ENCODE measurements at places on chromosomes 3 and 15. TPM values are rescaled to one million over a fixed set of nuclear protein-coding genes. Genes with fewer than 3 reads are reported as not detected.

The RAB43 gene
- total RNA-seq: 12.8 TPM

The MEX3B gene
- 0.31 TPM for total RNA-seq

The CFAP92 gene
- total RNA-seq: not detected

The C3orf33 gene
- total RNA-seq: 1.6 TPM

The SCAMP5 gene
- 0.44 TPM for total RNA-seq

The PPP1R14D gene
- not detected for total RNA-seq

The BLM gene
- 18.2 TPM for total RNA-seq

The SMCO1 gene
- total RNA-seq: not detected

DNA sequence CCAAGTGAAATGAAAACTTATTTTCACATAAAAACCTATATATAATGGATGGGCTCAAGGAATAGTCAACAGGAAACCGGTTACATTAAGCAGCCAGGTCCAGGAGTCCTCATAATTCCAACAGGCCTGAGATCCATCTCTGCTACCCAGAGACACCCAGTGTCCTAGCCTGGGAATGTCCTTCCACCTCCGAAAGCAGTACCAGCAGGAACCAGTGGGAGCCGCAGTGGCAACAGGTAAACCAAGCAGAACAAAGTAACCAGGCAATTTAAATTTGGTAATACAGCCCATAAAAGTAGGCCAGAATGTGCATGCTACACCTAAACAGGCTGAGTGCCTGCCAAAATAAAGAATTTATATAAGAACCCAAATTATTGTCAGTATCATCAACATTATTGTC lies 195.6 kb downstream of the ZBBX start:
- DNase-seq: no peak

DNA sequence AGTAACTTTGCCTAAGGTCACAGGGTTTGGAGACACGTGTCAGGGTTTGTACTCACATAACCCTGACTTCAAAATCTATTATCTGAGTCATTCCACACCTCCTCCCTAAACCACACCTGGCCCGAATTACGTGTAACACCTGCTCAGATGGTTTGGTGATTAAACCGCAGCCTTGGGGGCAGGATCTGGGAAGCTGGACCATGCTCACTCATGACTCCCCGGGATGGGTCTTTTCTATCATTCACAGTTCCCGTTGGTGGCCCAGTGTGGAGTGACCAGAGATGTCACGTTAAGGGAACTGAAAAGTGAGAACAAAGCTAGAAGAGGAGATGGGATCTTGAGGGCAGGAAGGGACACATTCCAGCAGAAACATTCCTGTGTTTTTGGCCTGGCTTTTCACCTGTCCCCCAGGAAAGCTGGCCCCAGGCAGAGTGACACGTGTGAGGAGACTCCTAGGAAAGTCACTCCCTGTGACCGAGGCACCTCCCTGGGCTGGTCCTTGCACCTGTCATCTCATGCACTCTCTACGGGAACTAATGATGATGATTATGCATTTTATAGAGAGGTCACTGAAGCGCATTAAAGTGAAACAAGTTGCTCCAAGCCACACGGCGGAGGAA lies 75.4 kb upstream of the POMGNT2 start:
- no peak for DNase-seq

- no peak for DNase-seq
Measured at GRCh38 chr3:136134091-136134490, 62.0 kb downstream of the MSL2 start.

DNA sequence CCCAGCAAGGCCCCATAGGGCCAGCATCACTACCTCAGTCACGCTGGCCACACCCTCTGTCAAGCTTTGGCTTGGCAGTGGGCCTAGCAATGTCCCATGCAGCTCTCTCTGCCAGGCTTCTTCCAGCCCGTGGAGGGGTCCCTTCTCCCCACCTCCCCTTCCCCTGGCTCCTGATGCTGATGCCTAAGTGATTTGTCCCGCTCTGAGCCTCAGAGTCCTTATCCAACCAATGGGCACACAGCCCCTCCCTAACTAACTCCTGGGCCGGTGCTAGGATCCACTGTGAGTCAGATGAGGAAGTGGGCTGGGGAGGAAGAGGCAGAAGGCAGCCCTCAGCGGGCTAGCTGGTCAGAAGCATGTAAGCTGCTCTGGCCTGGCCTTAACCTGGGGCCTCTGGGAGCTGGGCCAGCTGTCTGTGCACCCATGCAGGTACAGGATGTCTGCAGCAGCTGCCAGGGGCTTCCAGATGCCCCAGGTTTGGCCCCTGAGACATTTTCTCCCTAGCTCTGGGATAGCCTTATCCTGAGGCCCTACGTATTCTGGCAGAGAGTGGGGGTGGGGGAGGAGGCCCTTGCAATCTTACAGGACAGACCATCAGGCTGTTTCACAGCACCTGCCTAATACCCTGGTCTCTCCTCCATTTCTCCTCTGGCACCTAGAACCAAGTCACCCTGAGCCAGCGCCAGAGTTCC lies 740 bp upstream of the ZBTB47 start:
- DNase-seq: no peak

GRCh38 chr15:40737048-40737447 lies 18.0 kb downstream of the RMDN3 start:
- DNase-seq: no peak

GRCh38 chr15:31482122-31482922 lies 155.7 kb downstream of the KLF13 start:
- DNase-seq: no peak

- DNase-seq: no peak
Measured at GRCh38 chr3:66404197-66404596, 96.6 kb downstream of the LRIG1 start.

DNA sequence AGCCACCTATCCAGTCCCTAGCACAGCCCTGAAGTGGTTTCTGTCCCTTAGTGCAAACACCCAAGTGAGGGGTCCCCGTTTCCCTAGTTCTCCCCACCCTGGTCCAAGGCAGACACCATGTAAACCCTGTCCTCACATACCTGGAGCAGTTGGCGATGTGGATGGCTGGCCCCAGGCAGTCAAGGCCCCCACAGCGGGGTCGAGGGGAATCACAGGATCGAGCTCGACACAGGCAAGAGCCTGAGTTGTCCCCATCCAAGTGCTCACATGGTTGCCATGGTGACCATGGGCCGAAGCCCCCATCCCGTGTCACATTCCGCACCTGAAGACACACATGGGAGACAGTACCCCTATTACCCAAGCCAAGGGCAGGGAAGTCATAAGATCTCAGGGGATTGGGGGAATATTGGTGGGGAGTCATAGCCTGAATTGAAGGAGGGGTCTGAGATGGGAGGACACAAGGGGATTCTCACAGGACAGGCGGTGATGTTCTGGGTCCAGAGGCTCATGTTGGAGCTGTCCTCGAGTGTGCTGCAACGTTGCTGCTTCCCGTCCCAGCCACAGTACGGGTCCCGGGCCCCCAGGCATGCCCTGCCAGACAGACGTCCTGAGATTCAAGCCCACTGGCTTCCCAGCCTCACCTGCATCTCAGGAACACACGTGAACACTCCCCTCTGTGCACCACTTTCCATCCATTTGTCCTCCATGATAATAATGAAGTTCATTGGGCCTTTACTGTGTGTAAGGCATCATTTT lies 112.1 kb downstream of the SEMA5B start:
- no peak for DNase-seq

GRCh38 chr3:128621234-128621633 lies 29.4 kb downstream of the RPN1 start:
- no peak for DNase-seq

DNA sequence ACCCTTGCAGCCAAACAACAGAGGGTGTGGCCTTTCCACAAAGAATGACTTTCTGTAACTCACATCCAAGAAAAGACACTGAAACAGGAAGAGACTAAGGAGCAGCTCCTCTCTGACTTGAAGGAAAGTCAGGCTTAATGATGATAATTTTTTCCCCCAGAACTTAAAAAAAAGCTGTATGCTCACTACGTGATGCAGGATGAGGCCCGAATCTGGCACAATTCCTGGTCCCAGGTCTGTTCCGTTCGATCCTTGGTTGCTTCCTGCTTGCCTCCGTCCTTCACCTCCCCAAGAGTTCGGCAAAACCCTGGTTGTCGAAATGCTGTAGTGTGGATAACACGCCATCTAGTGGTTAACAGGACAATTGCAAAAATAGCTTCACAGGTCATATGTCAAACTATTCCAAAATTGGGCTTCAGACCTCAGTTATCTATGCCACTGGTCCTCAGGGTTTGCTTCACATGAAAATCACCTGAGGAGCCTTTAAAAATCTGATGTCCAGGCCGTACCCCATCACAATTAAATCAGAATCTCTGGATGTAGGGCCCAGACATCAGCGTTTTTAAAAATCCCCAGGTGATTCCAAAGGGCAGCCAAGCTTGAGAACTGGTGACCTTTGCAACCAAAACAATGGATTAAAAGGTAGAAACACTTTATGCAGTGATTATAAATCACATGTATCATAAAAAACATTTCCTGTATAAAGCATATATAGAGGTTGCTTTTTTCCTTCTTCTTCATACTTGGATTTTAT lies 28.1 kb upstream of the SYNM start:
- DNase-seq: no peak

DNA sequence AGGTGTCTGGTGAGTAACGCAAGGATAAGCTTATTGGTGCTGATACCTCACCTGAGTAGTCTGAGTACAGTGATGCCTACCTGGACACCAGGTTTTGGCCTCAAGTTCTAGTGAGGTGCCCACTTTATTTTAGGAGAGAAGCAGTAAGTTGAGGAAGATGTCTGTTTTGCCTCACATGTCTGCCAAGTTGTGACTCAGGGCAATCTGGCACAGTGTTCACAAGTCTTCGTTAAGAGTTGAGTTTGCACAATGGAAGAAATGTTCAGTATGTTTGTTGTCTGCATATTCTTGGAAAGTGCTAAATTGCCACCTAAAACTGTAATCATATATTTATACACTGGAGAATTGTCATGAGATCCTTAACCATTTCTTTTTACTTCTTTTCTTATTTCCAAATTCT lies 122.2 kb downstream of the KCNH8 start:
- no peak for DNase-seq

DNA sequence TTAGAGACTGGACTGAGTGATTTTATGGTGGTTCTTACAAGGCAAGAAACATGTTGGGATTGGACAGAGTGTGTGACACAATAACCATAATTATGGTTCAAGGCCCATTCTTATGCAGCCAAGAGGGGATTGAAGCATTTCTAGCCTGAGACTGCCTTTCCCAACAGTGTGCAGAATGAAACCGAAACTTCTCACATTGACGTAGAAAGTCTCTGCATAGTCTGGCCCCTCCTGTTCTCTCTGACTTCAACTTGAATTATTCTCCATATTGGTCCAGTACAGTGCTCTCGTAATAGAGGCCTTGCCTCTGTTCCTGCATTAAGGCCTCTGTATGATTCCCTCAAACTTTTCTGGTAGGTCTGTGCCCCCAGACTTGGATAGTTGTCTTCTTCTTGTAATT lies 138.3 kb downstream of the DIPK2A start:
- DNase-seq: no peak

- DNase-seq: no peak
Measured at GRCh38 chr3:122263974-122264588, 61.0 kb upstream of the CSTA start.

DNA sequence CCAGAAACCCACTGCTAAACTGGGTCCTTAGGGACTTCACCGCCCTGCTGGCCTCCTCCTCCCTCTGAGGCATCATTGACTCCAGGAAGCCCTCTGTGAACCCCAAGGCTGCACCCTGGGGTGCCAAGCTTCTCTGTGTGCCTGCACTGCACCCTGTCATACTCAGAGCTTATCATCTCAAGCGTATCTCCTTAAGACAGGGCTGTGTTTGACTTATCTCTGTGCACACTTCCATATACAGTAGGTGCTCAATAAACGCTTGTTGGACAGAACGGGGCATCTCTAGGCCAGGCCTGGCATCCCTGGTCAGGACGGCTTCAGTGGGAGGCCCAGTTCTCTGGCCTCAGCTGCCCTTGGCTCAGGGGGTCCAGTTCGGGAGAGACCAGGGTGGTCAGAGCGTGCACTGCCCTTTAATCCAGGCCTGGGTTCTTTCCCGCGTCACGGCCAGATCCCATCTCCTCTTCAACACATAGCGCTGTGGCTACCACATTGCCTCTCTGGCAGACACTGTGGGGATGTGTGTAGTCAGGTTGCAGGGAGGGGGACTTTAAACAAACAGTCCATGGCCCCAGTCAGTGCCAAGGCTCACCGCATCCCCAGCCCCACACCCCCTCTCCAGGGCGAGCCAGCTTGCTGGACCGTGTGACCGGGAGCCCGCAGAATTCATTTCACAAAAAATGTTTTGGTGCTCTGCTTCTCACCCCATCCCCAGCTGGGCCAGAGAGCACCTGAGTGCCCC lies 33.4 kb downstream of the MAGEF1 start:
- DNase-seq: no peak

DNA sequence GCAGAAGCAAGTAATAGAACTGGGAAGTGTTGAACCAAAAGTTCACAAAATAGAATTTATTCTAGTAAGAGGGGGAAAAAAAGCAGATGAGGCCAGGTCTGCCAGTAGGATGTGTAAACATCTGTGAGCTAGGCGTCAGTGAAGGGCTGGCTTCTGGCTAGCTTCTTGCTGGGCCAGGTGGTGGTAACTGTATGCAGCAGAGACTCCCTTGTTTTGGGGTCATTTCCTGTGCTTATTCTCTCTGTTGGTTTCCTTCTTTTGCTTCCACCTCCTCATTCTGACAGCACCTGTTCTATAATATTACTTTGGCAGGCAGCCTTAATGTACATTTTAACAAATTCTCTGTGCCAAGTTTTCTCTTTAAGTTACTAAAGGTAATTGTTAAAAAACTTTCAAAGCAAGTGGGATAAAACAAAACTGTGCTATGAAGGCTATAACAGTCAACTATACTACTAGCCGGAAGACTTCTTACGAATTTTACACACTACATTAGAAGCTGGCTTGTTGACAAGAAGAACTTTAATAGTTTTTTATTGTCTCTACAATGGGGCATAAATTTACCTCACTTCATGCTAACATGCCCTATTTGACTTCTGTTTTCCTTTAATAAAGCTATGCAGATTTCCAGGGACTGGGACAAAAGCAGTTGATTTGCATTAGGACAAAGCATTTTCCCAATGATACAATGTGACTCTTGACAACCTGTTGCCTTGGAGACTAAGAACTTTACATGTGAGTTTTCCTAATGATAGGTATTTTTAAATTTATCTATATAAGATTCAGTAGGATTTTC lies 318.8 kb upstream of the NAALADL2 start:
- no peak for DNase-seq

GRCh38 chr3:22121068-22121701 lies 370.2 kb upstream of the ZNF385D start:
- DNase-seq: no peak

DNA sequence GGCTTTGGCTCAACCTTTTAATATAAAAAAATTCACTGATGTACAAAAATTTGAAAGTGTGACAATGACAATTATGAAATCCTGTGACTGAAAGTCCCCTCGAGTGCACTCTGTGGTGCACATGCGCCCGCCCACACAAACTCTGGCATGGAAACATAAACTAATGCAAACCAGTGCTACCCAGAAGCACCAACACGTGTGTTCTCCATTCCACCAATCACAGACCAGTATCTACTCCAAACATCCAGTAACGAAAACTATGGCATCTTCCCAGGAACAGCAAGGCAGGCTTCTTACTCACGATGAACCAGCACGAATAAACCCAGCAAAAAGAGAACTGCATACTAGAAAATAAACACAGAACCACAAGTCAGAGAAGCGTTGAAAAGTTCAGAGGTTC lies 11.7 kb upstream of the NMB start:
- no peak for DNase-seq

GRCh38 chr3:73955494-73956070 lies 330.8 kb upstream of the PDZRN3 start:
- DNase-seq: no peak

- no peak for DNase-seq
Measured at GRCh38 chr3:11953778-11954177, 50.4 kb upstream of the SYN2 start.
